ENCODE measurements at places on chromosomes 4 and X.

DNA sequence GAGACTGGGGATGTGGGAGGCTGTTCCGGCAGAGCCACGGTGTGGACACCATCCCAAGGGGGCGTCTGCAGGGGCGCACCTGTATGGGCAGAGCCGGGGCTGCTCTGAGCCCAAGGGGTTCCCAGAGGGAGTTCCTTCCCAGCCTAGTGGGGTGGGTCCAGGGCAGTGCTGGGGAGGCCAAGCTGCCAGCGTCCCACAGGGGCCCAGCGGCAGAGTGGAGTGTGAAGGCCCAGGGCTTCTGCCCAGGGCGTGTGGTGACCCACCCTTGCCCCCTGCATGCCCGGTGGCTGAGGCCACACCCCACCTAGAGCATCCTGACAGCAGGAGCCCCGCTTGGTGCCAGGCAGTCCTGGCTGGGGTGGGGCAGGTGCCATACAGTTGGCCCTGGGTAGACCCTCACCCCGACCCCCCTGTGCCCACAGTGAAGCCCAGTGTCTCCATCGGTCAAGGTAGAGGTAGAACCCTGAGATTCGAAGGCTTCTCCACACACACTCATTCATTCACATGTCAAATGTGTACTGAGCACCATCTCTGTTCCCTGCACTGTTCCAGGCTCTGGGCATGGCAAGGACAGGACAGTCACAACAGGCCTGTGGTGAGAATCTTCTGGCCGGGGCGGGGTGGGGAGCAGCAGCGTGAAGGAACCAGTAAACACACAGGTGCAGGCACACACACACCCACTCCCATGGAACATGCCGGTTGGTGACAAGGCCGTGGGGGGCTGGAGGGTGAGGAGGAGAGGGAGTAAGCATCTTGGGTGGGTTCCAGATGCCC lies 29.2 kb downstream of the TACC3 start:
- DNase-seq, result no peak

DNA sequence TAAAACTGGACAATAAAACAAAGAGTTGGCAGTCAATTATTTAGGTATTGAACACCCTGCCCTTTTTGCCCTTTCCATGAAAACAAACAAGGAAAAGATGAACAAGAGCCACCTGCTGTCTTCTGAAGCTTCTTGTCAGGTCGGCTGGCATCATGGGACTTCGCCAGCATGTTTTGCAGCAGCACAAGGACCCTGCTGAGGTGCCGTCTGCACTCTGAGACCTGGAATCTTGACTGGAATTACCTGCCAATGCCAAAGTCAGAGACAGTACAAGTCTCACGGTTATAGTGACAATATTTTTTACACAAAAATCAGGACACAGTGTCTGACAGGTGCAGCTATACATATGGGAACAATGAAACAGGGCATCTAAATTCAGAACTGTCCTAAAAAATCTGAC lies 284.5 kb downstream of the GASK1B start:
- DNase-seq, result no peak

GRCh38 chrX:66009231-66009845 lies 30.5 kb downstream of the VSIG4 start:
- no peak for DNase-seq

DNA sequence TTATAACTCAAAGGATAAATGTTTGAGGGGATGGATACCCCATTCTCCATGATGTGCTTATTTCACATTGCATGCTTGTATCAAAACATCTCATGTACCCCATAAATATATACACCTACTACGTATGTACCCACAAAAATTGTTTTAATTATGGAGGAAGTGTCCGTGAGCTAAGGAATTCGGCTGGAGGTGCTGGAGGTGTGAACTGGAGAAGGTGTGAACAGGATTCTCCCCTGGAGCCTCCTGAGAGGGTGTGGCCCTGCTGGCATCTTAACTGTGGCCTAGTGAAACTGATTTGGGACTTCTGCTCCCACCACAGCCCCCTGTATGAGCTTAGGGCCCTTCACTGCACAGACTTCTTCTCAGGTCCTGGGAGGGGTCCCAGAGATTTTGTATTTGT lies 23.4 kb downstream of the PNMA6E start:
- DNase-seq, result no peak

DNA sequence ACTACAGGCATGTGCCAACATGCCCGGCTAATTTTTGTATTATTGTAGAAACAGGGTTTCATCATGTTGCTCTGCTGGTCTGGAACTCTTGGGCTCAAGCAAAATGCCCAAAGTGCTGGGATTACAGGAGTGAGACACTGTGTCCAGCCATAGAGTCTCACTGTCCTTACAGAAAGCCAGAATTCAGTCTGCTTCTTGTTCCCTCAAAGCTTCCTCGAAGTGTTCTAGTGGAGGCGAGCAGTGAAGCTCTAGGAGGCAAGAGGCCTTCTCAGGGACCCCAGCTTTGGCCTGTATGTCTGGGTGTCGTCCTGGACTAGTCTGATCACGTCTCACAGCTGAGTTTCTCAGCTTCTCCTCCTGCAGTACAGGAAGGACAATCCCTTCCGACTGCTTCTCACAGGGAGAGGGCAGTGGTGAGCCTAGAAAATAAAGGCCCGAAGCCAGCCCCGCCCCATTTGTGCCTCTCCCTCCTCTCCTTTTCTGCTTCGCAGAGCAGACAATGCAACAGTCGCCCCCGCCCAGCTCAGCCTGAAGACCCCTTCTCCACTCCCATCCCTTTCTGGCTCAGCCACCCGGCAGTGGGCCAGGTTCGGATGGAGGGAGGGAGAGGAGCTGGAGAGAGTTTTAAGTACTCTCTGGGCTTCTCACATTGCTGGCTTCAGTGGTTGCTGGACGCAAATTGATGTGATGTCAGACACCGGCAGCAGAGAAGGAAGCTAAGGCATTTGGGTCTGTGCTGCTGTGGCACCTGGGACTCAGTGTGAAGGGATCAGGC lies 11.1 kb upstream of the FAM3A start:
- no peak for DNase-seq

DNA sequence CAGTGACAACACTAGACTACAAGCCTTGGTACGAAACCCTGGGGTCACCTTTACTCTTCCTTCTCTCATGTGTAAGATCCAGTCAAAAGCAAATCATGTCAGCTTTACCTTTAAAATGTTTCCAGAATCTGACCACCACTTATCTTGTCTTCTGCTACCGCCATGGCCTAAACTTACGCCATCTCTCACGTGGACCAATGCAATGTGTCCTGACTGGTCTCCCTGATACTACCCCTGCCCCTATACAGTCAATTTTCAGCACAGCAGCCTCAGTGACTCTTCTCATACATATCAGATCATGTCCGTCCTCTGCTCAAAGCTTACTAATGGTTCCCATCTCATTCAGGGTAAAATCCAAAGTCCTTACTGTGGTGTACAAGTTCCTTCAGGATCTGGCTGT lies 15.0 kb upstream of the MAML3 start:
- no peak for DNase-seq

DNA sequence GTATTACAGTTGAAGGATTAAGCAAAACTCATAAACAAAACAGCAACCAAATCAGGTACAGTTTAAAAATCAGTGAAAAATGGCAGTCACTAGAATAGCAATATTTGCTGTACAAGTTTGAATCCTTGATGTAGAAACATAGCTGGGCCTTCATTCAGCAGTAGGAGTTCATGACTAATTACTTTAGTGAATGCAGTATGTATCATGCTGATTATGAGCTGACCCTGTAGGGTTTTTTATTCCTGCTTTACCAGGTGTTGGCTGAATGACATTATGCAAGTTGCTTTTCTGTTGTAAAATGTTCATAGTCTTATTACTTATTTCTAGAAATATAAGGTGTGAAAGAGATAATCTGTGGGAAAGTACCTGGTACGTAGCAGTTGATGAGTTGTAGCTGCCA lies 179.6 kb downstream of the CCSER1 start:
- no peak for DNase-seq
